PC-9 (cell line): ENCODE measurements at places on chromosomes 13 and 19.
A peak's percentile ranks its signal among the peaks of the same experiment; 100 is the strongest.

GRCh38 chr19:18906605-18907519 is 10.9 kb upstream of the CERS1 start:
- no peak for DNase-seq

- no peak for DNase-seq
Measured at GRCh38 chr19:41324921-41325639, 15.1 kb downstream of the CCDC97 start.

DNA sequence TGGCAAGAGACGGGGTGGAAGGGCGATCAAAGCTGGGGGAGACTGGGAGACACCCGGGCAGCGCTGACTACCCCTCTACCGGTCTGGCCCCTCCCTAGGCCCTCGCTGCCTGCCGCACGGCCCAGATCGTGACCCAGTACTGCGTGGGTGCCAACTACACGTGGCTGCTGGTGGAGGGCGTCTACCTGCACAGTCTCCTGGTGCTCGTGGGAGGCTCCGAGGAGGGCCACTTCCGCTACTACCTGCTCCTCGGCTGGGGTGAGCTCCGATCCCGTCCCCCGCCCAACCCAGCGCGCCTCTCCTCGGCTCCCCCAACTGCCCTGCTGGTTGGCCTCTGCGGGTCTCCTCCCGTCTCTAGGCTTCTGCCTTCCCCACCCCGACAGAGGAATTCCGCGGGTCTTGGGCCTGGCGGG is 8.8 kb downstream of the GIPR start:
- no peak for DNase-seq

GRCh38 chr13:43136920-43137575 is 113.7 kb downstream of the DNAJC15 start:
- DNase-seq, result no peak

GRCh38 chr13:19791953-19792537 is 9.3 kb upstream of the PSPC1 start:
- DNase-seq, result no peak

GRCh38 chr19:18487576-18488402 is 34.1 kb downstream of the ELL start:
- DNase-seq, result peak; percentile 30

GRCh38 chr19:23772675-23773063 is 14.0 kb upstream of the ZNF681 start:
- DNase-seq, result no peak

DNA sequence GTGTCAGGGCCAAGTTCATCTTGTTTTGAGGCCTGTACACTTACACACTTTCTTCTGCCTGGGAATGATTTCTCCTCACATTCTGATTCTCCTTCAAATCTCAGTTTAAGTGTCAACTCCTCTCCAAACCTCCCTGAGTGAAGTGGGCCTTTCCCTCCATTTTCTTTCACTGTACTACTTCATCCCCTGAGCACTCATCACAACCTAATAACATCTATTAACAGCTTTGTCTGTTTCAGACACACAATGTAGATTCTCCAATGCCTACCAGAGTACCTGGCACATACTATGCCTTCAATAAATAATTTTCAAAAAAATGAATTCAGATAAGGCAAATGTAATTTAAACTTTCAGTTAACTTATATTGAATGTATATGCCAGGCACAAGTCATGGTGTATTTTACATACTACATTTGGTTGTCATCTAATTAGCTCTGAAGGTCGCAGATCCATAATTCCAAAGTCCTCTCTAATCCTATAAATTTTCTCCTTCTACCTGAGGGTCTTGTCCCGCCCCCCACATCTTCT is 357 bp upstream of the COG6 start:
- DNase-seq, result no peak

- no peak for DNase-seq
Measured at GRCh38 chr13:38944219-38944618, 46.4 kb downstream of the STOML3 start.

GRCh38 chr13:43596924-43597598 is 189.7 kb downstream of the ENOX1 start:
- DNase-seq, result no peak

GRCh38 chr19:32475141-32476031 is 69.8 kb downstream of the DPY19L3 start:
- no peak for DNase-seq

DNA sequence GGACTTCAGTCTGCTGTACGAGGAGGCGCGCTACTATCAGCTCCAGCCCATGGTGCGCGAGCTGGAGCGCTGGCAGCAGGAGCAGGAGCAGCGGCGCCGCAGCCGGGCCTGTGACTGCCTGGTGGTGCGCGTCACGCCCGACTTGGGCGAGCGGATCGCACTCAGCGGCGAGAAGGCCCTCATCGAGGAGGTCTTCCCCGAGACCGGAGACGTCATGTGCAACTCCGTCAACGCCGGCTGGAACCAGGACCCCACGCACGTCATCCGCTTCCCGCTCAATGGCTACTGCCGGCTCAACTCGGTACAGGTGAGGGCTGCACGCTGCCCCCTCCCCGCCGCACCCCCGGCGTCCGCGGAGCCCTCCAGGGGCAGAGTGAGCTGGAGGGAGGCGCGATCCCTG is 14.6 kb downstream of the KCTD15 start:
- no peak for DNase-seq

- no peak for DNase-seq
Measured at GRCh38 chr19:31269425-31270127, 79.7 kb downstream of the TSHZ3 start.

- no peak for DNase-seq
Measured at GRCh38 chr13:92575777-92576176, 650.8 kb upstream of the GPC6 start.

GRCh38 chr13:56735537-56735942 is 405.2 kb upstream of the PRR20A start:
- DNase-seq, result no peak

GRCh38 chr19:47005164-47005641 is 14.4 kb upstream of the NPAS1 start:
- no peak for DNase-seq

- no peak for DNase-seq
Measured at GRCh38 chr19:11236324-11237301, 2.8 kb upstream of the ANGPTL8 start.

GRCh38 chr13:99269627-99270241 is 11.6 kb upstream of the GPR18 start:
- DNase-seq, result no peak

DNA sequence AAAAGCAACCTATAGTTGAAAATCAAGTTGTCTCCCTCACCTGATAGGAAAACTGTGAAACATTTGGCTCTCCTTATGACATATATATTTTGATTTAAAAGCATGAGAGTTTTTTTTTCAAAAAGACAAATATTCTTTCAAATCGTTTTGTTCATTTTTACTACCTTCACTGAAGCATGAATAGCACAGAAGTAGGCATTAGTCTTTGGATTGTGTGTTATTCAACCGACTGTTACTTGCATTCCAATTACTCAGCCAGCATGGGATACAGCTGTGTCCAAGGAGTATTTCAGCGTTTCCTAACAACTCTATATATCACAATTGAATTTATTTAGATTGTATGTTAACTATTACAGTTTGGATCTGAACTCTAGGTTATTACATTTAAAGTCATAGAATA is 135.2 kb downstream of the PCDH9 start:
- no peak for DNase-seq

DNA sequence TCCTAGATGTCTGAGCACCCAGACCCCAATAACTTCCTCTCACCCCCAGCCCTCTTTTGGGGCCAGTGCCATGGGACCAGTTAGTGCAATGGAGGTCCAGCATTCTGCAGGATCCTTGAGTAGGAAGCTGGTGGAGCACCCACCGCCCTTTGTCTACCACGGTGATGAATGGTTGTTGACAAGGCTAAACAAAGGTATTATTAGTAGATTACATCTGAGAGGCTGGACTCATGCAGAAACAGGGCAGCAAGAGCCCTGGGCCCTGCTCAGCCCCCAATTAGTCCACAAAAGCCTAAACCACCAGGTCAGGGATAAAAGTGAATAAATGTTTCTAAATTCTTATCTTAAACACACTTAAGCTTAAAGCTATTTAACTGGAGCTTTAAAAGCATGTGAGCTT is 196.5 kb upstream of the TSHZ3 start:
- no peak for DNase-seq

DNA sequence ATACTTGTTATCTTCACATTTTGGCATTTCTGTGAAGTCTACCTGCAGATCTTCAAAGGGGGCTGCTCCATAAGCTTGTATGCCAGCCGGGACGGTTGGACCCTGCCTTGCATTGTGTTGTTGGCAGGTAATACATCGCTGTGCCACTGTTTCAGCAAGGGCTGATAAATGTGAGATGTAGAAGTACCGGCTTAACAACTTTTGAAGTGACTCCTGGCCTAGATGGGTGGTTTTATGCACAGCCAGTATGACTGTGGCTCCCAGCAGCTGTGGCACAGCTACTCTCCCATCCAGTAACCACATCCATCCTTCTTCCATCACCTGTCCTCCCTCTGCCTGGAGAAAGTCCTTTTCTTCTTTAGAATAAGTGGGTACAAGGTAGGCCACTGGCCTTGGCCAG is 19.7 kb downstream of the ZNF700 start:
- DNase-seq, result no peak

DNA sequence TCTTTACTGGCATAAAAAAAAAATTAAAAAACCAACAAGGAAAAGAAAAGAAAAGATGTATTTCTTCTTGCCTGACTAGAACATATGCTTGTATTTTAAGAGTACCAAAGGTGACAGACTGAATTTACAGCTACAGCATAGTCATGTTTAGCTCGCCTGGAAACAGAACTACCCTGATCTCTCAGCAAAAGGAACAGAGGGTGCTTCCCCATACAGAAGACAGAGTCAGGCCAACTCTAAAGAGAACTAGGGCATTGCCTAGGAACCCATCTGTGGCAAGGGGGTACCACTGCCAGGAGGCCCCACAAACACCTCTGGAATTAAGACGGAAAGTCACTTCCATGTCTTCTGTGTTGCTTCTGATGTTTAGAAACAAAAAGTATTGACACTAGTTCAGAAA is 252.1 kb upstream of the STARD13 start:
- no peak for DNase-seq

GRCh38 chr19:47231215-47232054 is 436 bp upstream of the BBC3 start:
- peak; percentile 64 for DNase-seq

GRCh38 chr13:50636007-50636704 is 207.3 kb downstream of the DLEU7 start:
- DNase-seq, result no peak

DNA sequence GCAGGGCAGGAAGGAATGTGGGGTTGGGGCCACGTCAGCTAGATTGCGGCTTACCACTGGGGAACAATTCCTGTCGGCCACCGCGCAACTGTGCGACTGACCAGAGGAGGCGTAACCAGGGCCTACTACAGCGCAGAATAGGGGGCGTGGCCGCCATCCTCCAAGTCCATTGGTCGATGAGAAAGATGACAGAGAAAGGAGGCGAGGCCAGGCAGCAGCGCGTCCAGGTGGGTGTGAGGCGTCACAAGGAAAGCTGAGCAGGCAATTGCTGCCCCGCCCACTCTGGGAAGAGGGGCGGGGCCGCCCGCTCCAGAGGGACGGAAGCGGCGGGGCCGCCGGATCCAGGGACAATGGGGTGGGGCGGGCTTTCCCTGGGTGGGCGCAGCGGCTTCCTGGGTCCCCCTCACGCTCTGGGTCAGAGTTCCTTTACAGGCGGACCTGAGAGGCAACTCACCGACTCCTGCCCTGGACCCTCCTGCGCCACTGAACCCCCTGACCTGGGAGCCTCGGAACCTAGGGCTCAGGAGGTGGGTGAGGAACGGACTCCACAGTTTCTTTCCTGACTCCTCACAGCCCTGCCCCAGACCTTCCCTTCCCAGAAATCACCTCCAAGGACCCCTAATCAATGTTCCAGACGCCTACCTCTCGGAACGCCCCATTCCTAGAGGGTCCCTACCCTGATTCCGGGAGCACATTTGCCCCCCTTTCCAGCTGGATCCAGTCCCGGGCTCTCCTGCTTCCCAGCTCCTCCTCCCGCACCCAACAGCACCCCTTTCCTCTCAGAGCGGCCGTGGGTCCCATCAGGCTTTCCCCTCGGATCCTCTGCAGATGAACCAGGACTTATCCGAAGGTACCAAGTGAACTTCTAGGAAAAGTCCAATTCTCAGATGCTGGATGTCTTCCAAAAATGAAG is 101.5 kb upstream of the ZNF492 start:
- no peak for DNase-seq

DNA sequence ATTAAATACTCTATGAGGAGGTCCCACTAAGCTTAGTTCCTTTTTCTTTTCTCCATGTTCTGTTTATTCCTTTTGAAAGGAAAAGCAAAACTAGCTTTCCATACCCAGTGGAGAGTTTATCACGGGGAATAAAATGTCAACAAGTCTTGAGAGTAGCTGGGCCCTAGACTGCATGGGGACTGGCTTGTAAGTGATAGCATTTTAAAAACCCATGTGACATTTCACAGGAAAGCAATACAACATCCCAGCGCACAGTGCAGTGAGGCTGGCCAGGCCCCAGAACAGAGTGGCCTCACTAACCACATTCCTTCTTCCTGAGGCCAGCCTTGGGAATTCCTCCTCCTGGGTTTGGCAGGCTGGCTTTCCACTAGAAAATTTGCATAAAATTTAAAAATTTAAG is 149.8 kb downstream of the DLEU7 start:
- DNase-seq, result no peak

DNA sequence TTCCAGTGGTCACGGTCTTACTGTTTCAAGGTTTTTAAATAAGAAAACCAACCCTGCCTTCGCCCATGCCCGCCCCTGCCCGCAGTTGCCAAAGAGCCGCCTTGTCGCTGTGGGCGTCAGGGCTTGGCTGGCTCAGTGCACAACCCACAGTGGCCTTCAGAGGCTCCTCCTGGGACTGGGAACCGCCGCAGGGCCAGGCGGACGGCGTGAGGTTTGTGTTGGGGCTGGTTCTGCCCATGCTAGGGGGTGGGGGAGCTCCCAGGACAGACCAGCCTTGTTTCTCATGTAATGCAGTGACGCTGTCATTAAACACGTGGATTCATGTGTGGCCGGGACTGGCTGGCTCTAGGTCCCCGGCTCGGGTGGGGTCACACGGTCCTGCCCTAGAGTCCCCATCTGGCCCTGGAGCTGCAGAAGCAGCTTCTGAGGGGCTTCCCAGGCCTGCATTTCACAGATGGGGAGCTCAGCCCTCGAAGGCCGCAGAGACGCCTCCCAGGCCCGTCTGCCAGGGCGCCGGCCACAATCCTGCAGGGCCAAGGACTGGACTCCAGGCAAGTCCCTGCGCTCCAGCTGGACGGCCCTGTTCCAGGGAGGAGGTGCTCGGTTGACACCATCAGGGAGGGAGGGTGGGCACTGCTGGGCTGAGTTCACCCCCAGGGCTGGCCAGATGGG is 2.4 kb upstream of the TEKTIP1 start:
- DNase-seq, result no peak

DNA sequence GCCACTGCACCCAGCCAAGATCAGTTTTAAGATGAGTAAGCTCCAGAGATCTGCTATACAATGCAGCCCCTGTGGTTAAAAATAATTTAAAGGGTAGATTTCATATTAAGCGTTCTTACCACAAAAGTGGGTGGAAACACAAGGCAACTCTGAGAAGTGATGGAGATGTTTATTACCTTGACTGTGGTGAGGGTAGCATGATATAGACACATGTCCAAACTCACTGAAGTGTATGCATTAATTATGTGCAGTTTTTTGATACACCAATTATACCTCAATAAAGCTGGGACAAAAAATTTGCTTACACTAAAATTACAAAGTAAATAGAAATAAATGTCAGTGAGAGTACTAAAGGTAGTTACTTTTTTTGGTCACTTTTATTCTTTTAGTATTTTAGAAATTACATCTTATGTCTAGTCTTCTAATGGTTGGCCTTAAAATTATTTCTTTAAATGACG is 696.5 kb downstream of the UQCRFS1 start:
- no peak for DNase-seq
